ENCODE measurements at places on chromosomes 16 and 17. TPM values are rescaled to one million over a fixed set of nuclear protein-coding genes. Genes with fewer than 3 reads are reported as not detected.
A peak's percentile ranks its signal among the peaks of the same experiment; 100 is the strongest.

DNA sequence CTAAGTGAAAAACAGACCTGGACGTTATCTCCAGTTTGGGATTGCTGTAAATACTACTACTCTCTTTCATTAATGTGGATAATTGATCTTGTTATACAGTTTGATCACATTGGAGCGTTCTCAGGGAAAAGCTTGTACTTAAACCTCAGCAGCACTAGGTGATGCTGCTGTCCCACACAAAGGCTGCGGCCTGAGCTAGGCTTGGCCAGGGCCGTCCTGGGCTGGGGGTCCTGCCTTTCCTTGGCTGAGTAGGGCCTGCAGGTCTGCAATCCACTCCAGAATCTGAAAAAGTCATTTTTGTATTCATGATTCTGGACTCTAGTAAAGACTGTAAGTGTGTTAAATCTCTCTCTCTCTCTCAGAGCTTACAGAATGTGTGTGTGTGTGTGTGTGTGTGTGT, 23.7 kb upstream of the PMFBP1 start:
- no peak for DNase-seq

DNA sequence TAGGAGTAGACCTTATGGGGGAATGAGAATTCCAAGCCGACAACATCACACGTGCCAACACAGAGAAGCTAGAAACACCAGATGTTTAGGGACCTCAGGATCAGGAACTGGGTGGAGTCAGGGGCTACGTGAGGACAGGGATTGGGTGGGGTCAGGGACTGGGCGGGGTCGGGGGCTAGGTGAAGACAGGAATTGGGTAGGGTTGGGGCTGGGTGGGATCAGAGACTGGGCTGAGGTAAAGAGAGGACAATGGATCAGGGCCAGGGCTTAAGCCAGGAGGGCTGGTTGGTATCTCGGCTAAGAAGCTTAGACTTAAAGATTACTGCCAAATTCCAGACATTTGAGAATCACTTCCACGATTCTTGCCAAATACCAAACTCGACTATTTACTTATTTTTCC, 11.6 kb downstream of the TEKT5 start:
- no peak for DNase-seq

DNA sequence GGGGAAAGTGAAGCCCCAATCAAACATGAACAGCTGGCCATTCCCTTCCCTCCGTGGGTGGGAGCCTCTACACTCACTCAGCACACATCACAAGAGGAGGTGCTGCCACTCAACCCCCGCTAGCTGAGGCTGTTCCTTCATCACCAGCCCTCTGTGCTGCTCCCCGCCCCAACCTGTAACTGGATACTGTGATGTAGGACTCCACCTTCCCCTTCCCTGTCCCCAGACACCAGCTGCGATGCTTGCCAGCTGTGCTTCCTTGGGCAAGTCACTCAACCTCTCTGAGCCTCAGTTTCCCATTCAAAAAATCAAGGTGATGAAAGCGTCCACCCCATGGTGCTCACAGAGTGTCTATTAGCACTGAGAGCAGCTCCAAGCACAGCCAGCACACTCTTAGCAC, 273.2 kb downstream of the MRTFB start:
- DNase-seq = no peak

DNA sequence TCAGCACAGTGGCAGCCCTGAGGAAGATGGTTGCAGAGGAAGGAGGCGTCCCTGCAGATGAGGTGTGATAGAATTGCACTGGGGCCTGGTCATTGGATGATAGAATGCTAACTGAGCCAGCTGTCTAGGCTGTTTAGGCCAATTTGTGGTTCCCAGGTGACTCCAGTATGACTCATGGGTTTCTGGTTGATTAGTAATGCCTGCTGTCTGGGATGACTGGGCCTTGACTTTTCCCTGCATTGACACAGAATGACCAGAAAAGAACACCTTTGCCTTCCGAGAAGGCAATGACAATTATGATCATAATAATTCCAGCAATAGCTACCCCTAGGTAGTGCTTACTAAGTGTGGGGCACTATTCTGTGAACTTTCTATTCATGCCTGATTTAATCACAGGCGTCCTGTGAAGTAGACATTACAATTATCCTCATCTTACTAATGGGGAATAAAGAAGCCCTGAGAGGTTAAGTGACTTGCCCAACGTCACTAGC, 31.5 kb downstream of the USP43 start:
- DNase-seq = no peak

DNA sequence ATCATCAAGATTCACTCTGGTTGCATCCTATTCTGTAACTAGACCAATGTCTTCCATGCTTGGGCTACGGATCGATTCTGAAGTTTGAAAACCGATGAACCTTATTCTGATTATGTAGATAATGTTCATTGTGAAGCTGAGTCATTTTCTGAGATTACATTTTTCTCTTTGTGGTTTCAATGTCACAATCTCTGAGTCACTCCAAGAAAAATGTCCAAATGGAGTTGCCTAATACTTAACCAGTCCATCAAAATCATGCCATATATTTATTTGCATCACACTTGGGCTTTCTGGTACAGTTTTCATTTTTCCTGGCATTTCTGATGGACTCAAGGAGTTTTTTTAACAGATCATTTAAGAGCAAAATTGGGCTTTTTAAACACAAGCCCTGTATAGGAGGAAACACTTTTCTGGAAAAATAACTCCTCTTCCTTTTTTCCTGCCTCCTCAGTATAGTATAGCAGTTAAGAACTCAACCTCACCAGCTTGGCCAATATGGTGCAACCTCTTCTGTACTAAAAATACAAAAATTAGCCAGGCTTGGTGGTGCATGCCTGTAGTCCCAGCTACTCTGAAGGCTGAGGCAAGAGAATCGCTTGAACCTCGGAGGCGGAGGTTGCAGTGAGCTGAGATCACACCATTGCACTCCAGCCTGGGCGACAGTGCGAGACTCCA, 17.5 kb downstream of the CACNG3 start:
- no peak for DNase-seq

GRCh38 chr17:20153231-20153630, 144.1 kb downstream of the SPECC1 start:
- no peak for DNase-seq

DNA sequence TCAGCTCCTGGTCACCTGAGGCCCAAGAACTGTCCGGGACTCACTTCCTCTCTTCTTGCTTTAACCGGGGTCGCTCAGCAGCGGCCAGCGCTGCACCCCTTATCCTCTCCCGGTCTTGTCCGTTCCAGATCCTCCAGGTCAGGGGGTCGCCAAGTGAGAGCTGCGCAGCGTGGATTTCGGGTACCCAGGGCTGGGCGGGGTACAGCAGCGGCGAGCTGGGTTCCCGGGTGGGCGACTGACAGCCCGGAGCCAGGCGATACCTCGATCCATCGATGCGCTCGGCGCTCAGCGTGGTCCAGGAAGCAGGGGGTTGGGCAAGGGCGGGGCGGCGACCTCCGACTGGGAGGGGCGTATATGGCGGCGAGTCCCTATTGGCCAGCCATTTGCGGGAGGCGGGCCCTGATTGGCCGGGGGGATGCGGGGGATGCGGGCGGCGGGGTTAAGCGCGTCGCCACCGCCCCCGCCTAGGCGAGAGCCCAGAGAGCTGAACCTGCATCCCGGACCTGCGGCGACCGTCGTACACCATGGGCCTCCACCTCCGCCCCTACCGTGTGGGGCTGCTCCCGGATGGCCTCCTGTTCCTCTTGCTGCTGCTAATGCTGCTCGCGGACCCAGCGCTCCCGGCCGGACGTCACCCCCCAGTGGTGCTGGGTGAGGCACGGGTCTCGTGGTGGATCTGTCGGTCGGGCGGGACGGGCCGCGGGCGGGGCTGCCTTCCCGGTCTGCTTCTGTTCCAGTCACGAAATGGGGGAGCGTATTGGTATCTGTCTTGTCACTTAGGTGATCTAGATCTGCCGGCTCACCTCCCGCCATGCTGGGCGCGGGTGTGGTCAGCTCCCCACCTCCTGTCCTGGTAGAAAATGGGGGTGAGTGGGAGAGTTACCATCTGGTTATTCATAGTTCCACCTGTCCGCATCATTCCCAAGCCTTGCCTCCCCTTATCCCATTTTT, at the start of gene PLA2G15:
PLA2G15 (plus strand) TSS at position 471 of the 951 bp plus-strand sequence; CDS start at position 525, 54 bp downstream.
- DNase-seq = peak; percentile 96

Gene SMIM22
- total RNA-seq = not detected

Gene TP53TG3C
- total RNA-seq = not detected

Gene ACAP1
- 526 TPM for total RNA-seq
